PC-9 (cell line): ENCODE measurements at places on chromosomes 11 and 22. TPM values are rescaled to one million over a fixed set of nuclear protein-coding genes. Genes with fewer than 3 reads are reported as not detected.

Gene NLRP10
- total RNA-seq: 0.96 and 1.6 TPM in 2 replicates

Gene POU2F3
- total RNA-seq: 2.3 and 2.9 TPM in 2 replicates

Gene FAM227A
- 8.8 and 9.8 TPM in 2 replicates for total RNA-seq

Gene SLC7A4
- not detected in 2 replicates for total RNA-seq

Gene DDI1
- not detected in 2 replicates for total RNA-seq

Gene PTPN5
- not detected in 2 replicates for total RNA-seq

Gene OR51I1
- not detected in 2 replicates for total RNA-seq

Gene RIC3
- total RNA-seq: not detected in 2 replicates
